Eye (tissue), 1 donor: ENCODE measurements at places on chromosomes 7 and 10.

GRCh38 chr10:93758891-93759410 is 1.2 kb downstream of the LGI1 start:
- peak; percentile 35 for DNase-seq

DNA sequence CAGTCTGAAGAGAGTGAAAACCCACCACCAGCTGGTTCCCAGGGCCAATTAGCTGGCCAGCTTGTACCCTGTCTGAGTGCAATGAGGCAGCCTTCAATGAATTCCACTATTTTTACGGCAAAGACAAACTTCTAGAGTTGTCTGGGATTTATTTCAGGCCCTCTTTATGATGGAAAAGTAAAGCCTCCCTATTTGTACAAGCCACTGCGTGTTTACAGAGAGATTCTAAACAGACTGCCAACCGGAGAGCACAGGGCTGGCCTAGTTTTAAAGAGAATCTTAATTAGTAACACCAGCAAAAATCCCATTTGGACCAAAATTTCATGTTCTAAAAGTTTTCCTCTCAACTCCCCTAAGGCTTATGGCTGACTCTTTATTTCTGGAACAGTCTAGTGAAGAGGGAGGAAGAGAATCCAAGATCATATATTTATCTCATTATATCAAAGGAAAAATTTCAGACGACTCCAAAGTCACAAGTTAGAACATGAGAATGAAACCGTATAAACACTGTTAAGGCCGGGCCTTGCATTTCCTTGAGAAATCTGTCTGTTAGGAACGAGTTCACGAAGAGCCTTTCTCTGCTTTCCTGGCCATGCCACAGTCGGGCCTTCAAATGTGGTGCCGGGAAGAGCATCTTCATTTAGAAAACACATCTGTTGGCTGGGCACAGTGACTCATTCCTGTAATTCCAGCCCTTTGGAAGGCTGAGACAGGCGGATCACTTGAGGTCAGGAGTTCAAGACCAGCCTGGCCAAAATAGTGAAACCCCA is 724.6 kb upstream of the NRP1 start:
- DNase-seq: peak; percentile 38

GRCh38 chr10:6842722-6843121 is 262.6 kb upstream of the PRKCQ start:
- DNase-seq: no peak

GRCh38 chr7:142878315-142878714 is 7.2 kb downstream of the TRPV6 start:
- no peak for DNase-seq

GRCh38 chr7:140568021-140568813 is 72.4 kb downstream of the DENND2A start:
- no peak for DNase-seq

- DNase-seq: no peak
Measured at GRCh38 chr10:59880971-59881510, 25.3 kb downstream of the CCDC6 start.

GRCh38 chr7:94135180-94135579 is 131.0 kb upstream of the BET1 start:
- no peak for DNase-seq

GRCh38 chr10:20956843-20957242 is 59.7 kb upstream of the NEBL start:
- DNase-seq: peak; percentile 75

DNA sequence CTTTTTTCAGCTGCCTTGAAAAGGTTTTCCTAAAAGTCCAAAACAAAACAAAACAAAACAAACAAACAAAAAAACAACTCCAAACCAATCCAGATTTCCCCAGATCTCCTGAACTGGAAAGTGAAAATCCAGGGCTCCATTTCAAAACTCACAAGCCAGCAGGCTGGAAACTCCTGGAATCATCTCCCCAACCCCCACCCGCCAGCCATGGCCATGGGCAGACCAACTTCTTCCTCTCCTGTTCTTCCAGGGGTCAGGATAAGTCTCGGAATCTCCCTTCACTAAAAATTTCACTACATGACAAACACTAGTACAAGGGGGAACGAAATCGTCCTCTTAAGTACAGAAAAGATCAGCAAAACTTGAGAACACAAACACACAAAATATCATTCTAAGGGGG is 40.4 kb downstream of the GNA12 start:
- no peak for DNase-seq

- DNase-seq: no peak
Measured at GRCh38 chr7:27763983-27764508, 24.1 kb downstream of the TAX1BP1 start.

DNA sequence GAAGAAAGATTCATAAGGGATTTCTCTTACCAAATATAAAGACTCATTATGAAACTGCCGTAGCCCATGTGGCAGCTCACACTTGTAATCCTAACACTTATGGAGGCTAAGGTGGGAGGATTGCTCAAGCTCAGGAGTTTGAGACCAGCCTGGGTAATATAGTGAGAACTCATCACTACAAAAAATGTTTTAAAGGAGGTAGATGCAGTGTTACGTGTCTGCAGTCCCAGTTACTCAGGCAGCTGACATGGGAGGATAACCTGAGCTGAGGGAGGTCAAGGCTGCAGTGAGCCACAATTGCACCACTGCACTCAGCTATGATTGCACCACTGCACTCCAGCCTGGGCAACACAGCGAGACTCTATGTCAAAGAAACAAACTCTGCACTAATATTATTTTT is 18.1 kb upstream of the DNA2 start:
- no peak for DNase-seq

- no peak for DNase-seq
Measured at GRCh38 chr10:31605861-31606525, 287.0 kb downstream of the ZEB1 start.

DNA sequence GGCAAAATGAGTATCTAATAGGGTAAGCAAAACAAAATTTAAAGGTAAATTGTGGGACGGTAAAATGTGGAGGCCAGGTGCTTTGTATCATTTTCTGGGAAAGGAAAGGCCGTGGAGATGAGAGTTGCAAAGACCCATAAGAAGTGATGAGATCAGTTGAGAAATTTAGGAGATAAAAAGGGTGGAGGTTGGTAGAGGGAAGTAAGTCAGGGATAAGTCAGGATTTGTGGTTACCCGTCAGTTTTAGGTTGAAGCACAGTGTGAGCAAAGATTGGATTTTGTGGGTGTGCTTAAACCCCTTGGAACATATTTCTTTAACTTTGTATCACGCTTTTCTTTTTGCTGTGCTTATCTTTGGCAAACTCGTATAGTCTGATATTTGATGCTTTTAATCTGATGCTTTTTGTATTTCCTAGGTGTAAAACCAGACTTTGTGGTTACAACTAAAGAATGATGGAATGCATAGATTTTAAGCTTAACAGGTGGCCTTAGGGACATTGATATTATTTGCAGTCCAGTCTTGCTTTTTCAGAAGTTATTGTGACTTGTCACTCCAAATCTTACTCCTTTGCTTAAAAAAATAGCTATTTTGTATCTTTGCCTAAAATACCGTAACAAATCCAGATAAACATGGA is 1.2 kb downstream of the BTRC start:
- DNase-seq: no peak

DNA sequence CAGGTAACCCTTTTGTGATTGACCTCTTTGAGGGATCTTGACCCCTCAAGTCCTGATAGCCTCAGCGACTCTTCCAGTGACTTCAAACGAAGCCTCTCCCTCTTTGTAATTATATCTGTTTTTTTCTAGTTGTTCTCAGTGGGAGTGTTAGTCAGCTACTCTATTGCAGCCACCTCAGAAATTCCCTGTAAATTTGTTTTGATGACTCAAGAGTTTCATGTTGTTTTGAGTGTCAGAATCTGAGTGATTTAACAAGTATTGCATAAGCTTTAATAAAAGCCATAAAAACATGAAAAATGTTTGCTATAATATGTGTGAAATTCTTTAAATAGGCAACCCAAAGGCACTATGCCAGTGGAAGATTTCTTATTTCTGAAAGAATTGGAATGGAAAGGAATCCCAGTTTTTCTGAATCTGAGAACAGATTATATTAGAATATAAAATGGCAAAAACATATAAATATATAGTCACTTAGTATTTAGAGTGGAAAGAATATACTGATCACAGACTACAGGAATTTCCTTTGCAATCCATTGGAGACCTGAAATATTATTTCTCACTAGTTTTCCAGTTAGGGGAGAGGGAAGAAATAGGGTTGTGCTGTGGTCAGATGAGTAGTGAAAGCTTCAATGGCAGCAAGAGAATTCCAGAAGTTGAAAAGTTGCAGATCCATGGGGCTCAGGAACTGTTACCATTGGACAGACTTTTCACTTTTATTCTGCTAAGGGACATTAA is 94.4 kb upstream of the SEMA3C start:
- no peak for DNase-seq

GRCh38 chr10:49592726-49593563 is 17.2 kb upstream of the SLC18A3 start:
- DNase-seq: peak; percentile 83

DNA sequence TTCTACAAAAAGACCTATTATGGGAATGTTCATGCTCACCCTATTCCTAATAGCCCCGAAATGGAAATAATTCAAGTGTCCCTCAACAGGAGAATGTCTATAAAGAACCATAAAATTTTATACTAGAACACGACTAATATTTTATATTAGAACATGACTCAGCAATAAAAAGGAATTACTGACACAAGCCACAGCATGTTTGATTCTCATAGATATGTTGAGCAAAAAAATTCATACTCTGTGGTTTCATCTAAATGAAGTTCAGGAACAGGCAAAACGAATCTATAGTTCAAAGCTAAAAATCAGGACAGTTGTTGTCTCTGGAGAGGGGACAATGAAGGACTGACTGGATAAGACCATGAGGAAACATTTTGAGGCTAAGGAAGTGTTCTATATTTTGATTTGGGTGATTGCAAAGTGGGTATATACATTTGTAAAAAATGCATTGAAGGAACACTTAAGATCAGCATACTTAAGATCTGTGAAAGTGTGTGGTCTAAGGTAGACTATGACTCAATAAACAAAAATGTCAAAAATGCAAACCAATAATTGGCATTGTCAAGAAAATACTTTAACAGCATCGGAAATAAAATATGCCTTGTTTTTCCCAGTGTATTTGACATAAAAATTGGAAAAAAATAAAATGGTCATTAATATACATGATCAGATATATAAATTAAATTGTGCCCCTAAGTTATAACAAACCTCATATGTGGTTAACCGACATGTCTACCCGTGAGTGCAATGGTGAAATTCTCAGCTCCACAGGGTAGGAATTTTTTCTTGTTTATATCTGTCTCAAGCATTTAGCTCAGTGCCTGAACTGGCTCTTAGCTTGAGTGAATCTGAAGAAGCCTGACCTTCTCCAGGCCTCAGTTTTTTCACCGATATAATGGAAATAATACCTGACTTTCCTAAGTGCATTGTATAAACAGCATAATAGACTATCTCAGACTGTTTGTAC is 124.9 kb upstream of the CTTNBP2 start:
- DNase-seq: no peak

DNA sequence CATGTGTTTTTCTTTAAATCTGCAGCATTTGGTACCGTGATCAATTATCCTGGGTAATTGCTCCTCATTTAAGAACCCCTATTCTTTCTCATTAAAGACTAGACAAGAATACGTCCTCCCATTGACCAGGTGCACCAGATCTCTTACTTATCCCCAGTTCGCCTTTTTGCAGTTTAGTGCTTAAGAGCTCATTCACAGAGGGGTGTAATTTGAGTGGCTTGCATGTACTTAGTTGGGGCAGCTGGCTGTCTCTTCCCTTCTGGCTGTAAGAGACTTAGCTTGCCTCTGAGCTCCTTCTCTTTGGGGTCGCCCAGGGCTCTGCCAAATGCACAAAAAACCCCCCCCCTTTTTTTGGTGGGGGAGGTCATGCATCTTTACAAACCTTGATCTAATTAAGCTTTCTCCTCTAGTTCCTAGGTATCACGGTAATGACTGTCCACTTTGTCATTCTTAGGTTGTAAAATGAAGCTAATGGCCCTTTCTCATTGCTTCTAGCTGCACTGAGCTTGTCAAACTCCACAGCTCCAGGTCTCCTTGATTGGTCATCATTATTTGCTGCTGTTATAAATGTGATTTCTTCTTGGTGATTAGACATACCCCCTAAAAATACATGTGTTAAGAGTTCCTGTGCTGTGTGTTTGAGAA is 26.3 kb downstream of the GAD2 start:
- DNase-seq: peak; percentile 65

DNA sequence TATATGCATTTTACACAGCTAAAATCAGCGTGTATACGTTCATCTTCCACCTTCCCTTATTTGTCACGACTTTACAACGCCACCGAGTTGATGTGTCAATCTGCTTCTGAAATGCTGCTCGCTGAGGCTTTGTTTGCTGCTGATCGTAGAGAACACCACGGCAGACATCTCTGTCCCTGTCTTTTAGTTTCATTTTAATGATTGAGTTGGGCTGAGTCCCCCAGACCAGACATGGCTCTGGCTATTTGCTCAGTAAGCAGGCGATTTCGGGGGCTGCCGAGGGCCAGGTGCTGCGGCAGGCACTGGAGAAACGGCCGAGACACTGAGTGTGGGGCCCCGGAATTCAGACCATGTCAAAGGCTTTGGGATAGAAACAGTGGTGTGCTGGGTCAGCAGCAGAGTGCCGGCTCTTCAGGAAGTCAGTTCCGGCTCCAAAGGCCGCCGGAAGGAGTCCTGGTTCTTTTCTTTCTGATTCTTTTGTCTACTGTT is 5.0 kb downstream of the LRRC27 start:
- DNase-seq: no peak

DNA sequence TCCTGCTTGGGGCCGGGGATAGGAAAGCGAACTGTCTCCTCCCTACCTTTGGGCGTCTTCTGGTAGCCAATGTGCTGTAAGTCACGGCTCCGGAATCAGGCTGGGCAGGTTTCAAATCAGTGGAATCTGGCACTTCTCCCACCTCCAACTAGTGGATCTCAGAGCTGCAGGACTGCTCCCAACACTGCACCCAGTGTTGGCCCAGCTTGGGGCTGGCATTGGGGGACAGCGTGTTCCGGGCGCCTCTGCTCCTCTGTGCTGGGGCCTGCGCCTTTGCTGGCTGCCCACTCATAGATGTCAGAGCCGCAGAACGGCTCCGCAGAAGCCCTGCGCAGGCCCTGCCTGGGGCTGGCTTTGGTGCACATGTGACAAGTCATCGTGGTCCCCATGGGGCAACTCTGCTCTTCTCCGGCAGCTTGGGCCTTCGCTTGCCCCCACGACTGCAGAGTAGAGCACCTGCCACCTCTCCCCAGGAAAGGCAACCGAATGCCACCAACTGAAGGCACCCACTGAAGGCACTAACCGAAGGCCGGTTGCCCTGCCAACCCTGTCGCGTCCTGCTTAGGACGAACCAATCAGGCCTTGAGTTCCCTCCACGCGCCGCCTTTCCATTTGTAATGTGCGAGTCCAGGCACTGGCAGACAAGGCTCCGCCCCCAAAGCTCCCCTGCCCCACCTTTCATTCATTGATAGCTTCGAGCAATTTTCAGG is 85.5 kb upstream of the ABI1 start:
- DNase-seq: peak; percentile 54

DNA sequence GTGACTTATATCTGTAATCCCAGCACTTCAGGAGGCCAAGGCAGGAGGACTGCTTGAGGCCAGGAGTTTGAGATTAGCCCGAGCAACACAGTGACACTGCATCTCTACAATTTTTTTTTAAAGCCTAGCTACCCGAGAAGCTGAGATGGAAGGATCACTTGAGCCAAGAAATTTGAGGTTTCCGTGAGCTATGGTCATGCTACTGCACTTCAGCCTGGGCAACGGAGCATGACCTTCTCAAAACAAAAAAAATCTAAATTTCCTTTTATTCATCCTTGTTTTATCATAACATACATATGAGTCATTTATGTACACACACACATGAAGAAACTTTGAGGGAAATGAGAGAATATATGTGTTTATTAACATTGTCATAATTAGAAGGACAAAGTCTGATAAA is 277.5 kb upstream of the MAGI2 start:
- DNase-seq: no peak

- DNase-seq: no peak
Measured at GRCh38 chr7:77239471-77239870, 39.9 kb upstream of the FGL2 start.

GRCh38 chr10:71713135-71714030 is 6.2 kb downstream of the C10orf105 start:
- peak; percentile 40 for DNase-seq
